Neural crest cell (in vitro differentiated cells): ENCODE measurements at places on chromosomes 6 and 20.

DNA sequence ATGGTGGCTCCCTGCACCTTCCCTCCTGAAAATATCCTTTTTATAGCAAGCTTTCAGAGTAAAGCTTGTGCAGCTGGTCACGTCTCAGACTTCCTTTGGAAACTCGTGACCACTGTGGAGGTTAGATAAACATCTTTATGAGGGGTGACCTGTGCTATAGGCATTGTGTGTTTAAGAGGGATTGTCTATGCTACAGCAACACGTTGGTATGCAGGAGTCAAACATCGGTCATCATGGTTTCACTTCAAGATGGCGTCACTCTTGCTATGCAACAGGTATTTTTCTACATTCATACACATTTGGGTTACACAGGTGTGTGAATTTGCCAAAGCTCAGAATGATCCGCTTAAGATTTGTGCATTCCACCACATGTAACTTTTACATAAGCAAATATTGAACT lies 14.6 kb upstream of the BLCAP start:
- no peak for DNase-seq

DNA sequence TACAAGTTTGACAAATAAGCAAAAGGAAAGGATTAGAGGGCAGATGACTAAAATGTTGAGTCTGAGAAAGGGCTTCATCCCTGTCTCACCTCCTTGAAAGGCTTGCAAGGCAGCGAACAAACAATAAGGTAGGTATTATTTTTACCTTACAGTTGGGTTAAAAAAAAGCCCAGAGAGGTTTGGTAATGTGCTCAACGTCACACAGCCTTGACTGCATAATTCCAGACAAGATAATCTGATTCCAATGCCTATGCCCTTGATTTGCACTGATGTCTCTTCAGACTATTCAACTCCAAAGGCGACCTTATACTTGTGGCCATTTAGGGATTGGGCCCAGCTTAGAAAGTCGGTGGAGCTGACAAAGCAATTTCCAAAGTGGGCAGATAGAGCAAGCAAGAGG lies 1.7 kb downstream of the ARG1 start:
- no peak for DNase-seq

- no peak for DNase-seq
Observed at GRCh38 chr6:22658183-22658582, 88.8 kb downstream of the HDGFL1 start.

DNA sequence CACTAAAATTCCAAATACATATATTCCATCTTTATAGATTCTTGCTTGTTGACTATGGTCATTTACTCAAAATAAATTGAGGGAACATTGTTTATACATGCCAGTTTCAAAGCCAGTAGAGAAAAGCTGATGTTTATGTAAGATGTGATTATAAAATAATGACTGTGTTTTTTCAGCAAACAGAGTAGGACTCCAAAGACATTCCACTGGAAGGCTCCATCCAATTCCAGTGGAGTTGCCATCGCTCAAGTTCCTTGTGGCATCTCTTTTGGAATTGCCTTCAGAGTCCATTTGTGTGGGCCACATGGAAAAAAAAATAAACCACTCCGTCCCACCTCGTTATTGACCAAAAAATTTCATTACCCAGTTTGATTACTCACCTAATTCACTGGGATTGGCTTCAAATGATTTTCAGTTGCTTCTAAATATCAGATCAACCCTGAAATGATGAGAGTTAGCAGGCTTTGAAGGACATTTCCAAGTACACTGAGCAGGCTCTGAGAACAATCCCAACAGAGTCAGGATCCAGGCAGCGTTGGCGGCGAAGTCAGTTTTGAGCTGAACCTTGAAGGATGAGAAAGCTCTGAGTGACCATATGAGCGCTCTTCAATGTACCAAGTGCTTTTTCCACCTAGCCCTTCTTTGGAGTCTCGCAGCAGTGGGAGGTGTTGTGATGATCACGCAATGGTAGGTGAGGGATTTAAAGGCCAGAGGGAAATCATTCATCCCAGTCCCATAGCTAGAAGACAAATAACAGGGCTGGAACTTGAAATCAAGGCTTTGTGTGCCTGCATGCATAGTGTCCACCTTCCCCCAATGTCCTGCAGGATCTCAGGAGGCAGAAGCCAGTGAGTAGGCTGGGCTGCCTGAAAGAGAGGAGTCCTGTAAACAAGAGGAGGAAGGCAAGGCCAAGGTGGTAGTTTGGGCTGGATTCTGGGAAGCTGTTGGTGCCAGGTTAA lies 281.7 kb downstream of the CDC5L start:
- no peak for DNase-seq

DNA sequence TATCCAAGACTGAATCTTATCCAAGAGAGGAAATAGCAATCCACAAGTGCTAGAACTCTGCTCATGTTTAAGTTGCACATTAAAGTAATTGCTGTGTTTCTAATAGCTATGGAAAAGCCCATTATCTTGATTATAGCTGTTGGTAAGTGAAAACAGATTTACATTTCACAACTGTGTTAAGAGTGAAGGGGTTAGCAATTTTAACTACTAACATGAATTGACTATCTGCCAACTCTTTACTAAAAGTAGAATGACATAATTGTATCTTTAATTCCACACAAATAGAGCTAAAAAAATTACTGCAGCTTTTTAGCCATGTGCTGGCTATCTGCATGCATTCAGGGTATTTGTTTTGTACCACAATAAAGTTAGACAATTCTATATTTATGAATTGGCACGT lies 277.9 kb upstream of the IRAK1BP1 start:
- DNase-seq = no peak

DNA sequence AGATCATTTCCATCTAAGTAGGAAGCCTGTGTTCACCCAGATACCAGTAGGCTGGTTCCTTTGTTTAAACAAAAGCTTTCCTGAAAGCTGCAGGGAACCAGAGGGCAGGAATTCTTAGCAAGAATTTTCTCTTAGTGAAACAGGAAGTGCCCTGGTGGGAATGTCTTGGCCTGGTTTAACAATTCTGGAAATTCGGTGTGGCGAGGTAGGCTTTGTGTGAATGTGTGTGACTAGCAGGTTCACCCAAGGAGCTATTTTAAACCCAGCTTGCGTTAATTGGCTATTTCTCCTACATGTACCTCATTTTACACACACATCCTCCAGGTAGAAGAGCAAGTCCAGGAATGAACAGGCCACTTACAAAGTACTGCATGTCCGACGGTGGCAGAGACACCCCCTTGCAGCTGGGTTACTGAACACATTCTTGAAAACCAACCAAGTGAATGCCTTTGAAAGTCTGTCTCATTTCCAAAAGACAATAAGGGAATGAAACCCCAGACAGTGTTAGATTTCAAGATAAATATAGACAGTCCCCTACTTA lies 64.6 kb downstream of the GFOD1 start:
- DNase-seq = no peak

- DNase-seq = no peak
Observed at GRCh38 chr20:46014517-46015396, 6.0 kb downstream of the MMP9 start.

DNA sequence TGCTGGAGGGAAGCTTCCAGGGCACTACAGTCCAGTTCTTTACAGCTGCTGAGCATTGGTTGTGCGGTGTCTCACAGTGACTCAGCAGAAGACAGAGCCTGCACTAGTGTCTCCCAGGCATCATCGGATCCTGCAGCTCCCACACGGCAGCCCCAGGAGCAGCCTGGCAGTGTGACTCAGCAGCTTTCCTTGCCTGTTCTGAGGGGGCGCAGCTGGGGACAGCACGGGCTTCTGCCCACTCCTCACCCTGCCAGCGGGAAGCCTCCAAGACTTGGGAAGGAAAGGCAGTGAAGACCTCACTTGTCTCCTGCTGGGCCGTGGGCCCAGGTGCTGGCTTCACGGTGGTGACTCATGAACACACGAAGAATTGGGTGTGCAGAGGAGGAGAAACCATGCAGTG lies 165.4 kb downstream of the SYNDIG1 start:
- no peak for DNase-seq

- DNase-seq = no peak
Observed at GRCh38 chr6:111982681-111983080, 71.2 kb upstream of the CCN6 start.

DNA sequence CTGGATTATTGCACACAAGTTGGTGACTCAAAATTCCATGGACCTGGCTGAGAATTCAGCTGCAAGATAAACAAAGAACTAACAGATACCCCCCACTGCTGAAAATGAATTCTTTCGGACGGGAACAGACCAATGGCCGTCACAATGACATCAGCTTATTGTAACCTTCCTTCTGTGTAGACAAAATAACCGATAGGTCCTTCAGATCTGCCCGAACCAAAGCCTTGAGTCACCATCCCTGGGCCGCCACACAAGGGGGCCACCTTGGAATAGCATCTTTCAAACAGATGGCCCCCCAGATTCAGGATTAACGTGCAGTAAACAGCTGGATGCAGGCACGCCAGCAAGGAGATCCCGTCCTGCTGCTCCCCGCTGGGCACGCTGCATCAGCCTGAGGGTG lies 214.0 kb upstream of the EXOC2 start:
- no peak for DNase-seq

GRCh38 chr6:130730600-130730999 lies 96.6 kb upstream of the SMLR1 start:
- no peak for DNase-seq

- no peak for DNase-seq
Observed at GRCh38 chr6:105196076-105196475, 16.3 kb upstream of the POPDC3 start.

- no peak for DNase-seq
Observed at GRCh38 chr20:41702647-41703046, 84.5 kb upstream of the CHD6 start.

DNA sequence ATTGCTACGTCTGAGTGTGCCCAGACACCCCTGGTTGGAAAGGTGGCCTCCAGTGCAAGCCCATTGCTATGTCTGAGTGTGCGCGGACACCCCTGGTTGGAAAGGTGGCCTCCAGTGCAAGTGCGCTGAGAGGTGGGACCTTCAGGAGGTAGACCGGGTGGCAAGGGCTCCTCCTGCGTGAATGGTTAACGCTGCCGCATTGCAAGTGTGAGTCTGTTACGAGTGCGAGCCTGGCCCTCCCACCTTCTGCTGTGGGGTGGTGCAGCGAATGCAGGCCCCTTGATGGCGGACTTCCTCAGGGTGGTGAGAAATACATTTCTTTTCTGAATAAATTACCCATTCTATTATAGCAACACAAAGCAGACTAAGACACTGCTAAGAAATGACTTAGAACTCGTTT lies 208.8 kb downstream of the DLL1 start:
- no peak for DNase-seq

DNA sequence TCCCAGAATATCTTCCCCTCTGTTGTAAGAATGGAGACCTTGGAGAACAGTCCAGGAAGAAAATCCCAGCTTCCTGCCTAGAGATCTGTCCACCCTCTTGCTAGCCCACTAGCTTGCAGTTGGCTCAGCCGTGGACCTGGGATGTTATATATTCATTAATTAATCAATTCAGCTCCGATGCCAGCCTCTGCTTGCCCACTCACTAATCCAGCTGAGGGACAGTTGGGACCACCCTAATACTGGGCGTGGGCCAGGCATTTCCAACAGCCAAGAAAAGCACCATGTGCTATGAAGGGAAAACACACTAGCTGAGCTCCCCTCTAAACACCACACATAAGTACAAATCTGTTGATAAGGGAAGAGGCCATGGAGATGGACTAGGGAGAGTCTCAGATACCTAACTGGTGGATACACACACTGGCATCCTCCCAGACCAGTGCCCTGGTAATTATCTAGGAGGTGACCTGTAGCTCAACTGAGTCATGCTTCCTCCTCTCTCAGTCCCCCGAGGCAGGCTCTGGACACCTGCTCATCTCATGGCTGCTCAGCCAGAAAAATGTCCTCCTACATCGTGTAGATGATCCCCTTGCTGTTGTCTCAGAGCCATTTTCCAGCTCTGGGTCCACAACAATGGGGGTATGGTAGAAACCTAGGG lies 78.9 kb downstream of the ANKRD60 start:
- DNase-seq = no peak

DNA sequence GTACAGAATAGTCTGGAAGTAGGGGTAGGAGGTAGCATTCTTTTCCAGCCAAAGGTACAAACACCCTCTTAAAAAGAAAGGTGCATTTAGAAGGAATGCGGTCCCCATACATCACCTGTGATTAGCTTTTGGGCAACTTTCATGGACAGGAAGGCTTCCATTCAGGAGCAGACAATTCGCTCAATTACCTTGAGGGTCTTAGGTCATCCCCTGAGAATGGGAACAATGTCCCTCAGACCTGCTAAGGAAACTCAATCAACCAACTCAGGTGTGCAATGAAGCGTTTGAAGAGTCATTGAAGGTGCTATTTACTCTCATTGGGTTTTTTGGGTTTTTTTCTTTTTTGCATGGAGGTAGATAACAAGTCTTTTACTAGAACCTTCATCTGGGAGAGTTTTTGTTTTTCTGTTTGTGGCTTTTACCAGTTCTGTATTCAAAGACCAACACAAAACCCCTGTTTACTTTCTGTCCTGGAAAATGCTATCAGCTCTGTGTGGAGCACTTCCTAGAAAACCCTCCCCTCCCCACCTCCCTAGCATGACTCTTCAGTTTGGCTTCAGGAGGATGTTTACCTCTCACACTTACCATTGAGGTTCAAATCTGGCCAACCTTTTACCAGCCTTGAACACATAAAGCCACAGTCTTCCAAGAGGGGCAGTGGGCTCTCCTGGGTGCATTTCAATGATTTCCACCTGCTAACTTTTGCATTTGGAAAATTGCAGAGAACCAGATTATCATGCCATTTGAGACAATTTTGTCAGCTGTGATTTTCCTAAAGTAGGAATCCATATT lies 271.2 kb upstream of the PRDM1 start:
- no peak for DNase-seq

DNA sequence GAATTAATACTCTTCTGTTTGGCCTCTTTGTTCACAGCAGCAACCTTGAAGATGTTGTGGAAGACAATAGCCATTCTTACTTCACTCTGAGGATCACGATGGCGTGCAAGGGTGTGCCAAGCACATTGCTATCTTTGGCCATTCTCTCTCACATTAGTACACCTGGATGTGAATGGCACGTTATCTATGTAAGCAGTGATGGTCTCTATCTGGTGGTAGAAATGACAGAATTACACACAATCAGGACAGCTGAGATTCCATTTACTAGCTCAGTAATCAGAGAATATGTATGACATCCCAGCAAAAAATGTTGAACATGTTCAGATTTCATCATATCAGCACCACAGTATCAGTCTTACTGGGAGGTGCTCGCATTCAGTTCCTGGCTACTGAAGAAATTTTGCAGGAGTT lies 116.2 kb downstream of the LCA5 start:
- no peak for DNase-seq

- no peak for DNase-seq
Observed at GRCh38 chr6:88445188-88445965, 279.2 kb upstream of the CNR1 start.

DNA sequence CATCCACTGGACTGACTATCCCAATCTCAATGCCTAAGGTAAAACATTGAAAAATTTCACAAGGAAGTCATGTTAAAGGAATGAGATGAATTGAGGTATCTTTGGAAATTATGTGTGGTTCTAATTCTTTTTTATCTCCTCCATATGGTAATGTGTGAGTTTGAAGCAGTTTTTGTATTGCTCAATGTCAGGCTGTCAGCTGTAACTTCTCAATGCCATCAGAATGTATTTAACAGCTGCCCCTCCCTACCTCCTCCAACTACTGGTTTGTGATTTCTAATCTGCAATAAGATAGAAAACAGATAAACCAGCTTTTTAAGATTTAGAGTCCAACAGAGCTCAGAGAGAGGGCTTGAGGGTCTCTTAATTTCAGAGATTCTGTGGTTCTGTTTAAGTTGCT lies 1005.8 kb upstream of the ADGRB3 start:
- no peak for DNase-seq
